Nephron progenitor cell (in vitro differentiated cells): ENCODE measurements at places on chromosomes 4 and X.

GRCh38 chr4:21011106-21011505 lies 310.8 kb downstream of the PACRGL start:
- H3K4me3 ChIP-seq = no peak overlapping the region
- peaks cover 8% of the 10 kb centered on the region for H3K27me3 ChIP-seq
- DNase-seq = no peak
- peaks cover 5% of the 10 kb centered on the region for H3K4me1 ChIP-seq
- H3K27ac ChIP-seq = no peak overlapping the region
- no peaks in the 10 kb centered on the region for H3K36me3 ChIP-seq

DNA sequence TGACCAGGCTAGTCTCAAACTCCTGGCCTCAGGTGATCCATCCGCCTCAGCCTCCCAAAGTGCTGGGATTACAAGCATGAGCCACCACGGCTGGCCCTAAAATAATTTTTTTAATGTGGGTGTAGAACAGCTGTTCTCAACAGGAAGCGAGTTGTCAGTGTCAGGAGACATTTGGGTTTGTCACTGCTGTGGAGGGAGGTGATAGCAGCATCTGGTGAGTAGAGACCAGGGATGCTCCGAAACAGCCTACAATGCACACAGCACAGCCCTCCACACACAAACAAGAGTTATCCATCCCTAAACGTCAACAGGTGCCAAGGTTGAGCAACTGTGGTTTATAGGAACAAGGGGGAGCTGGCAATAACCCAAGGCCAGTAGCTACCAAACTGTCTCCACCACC lies 243.4 kb upstream of the STS start:
- no peak for DNase-seq
- H3K4me3 ChIP-seq = no peak overlapping the region
- peaks cover 6% of the 10 kb centered on the region for H3K4me1 ChIP-seq

DNA sequence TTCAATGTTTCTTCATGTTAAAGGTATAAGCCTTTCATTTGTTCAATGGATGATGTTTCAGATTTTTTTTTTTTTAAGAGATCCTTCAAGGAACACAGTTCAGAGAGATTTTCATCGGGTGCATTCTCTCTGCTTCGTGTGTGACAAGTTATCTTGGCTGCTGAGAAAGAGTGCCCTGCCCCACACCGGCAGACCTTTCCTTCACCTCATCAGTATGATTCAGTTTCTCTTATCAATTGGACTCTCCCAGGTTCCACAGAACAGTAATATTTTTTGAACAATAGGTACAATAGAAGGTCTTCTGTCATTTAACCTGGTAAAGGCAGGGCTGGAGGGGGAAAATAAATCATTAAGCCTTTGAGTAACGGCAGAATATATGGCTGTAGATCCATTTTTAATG lies 75.8 kb downstream of the NPNT start:
- H3K4me1 ChIP-seq = peaks cover 17% of the 10 kb centered on the region
- H3K27ac ChIP-seq = no peak overlapping the region
- H3K4me3 ChIP-seq = no peak overlapping the region
- H3K36me3 ChIP-seq = no peaks in the 10 kb centered on the region
- DNase-seq = no peak

DNA sequence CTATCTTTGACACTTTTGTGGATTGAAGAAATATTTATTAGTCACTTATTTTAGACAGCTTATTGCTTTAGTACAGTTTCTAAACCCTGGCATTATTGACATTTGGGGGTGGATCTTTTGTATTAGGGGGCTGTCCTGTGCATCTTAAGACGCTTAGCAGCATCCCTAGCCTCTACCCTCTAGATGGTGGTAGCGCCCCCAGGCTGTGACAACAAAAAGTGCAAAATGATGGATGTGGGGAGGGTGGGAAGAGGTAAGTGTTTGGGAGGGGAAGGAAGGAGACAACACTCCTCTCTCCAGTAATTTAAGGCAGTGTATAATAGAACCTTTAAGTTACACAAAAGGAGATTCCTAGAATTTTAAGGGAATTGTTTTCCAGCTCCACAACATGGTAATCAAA lies 1210.6 kb downstream of the C4orf33 start:
- H3K4me1 ChIP-seq = no peaks in the 10 kb centered on the region
- no peak for DNase-seq
- no peaks in the 10 kb centered on the region for H3K36me3 ChIP-seq
- no peak overlapping the region for H3K4me3 ChIP-seq
- H3K27me3 ChIP-seq = peaks cover 3% of the 10 kb centered on the region
- no peak overlapping the region for H3K27ac ChIP-seq

DNA sequence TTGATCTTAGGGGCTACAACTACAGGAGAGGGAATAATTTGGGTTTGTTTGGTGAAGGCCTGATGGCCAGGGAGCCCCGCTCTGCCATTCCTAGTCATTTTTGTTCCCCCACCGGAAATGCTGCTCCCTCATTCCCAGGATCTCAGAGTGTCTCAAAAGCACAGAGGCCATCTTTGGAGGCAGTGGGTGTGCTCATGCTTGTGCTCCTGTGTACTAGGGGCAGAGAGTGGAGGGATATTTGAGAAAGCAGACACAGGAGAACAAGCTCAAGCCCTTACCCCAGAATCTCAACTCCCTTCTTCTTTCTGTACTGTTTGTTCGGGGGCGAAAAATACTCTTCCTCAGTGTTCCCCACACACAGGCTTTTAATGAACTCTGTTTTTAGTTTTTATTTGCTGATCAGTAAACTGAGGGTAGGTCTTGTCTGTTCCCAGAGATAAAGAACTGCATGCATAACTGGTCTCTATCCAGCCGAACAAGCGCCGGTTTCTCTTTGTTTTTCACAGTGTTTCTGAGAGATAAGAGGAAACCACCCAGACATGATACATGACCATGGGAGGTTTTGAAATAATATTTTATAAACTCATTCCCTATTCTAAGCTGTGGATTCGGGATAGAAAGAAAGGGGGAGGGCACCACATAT lies 32.9 kb upstream of the XK start:
- no peaks in the 10 kb centered on the region for H3K4me1 ChIP-seq
- no peak for DNase-seq
- no peak overlapping the region for H3K4me3 ChIP-seq
- peaks cover 4% of the 10 kb centered on the region for H3K27me3 ChIP-seq
- no peaks in the 10 kb centered on the region for H3K36me3 ChIP-seq

- no peak for DNase-seq
- H3K36me3 ChIP-seq = no peaks in the 10 kb centered on the region
- H3K4me1 ChIP-seq = no peaks in the 10 kb centered on the region
- H3K27me3 ChIP-seq = peaks cover 3% of the 10 kb centered on the region
- H3K4me3 ChIP-seq = no peak overlapping the region
Observed at GRCh38 chr4:79798047-79798446, 275.0 kb downstream of the ANTXR2 start.

DNA sequence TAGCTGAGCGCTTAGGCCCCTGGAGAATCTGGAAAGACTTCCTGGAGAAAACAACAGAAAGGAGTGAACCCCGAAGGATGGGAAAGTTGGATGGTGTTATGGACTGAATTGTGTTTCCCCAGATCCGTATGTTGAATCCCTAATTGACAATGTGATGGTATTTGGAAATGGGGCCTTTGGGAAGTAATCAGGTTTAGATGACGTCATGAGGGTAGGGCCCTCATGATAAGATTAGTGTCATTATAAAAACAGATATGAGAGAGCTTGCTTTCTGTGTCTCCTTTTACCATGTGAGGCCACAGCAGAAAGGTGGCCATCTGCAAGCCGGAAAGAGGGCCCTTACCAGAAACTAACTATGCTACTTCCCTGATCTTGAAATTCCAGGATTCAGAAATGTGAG lies 159.5 kb downstream of the QDPR start:
- no peak overlapping the region for H3K4me3 ChIP-seq
- H3K4me1 ChIP-seq = no peaks in the 10 kb centered on the region
- H3K27ac ChIP-seq = no peak overlapping the region
- DNase-seq = no peak
- no peaks in the 10 kb centered on the region for H3K27me3 ChIP-seq

GRCh38 chrX:149825424-149825823 lies 43.7 kb downstream of the MAGEA9 start:
- H3K4me3 ChIP-seq = no peak overlapping the region
- DNase-seq = peak; percentile 27
- peaks cover 17% of the 10 kb centered on the region for H3K36me3 ChIP-seq
- H3K4me1 ChIP-seq = peaks cover 42% of the 10 kb centered on the region

GRCh38 chr4:188299161-188299560 lies 159.9 kb downstream of the TRIML1 start:
- peaks cover 7% of the 10 kb centered on the region for H3K27me3 ChIP-seq
- DNase-seq = no peak
- no peaks in the 10 kb centered on the region for H3K36me3 ChIP-seq
- H3K4me3 ChIP-seq = no peak overlapping the region
- peak overlapping the region; percentile 93 for H3K27ac ChIP-seq

DNA sequence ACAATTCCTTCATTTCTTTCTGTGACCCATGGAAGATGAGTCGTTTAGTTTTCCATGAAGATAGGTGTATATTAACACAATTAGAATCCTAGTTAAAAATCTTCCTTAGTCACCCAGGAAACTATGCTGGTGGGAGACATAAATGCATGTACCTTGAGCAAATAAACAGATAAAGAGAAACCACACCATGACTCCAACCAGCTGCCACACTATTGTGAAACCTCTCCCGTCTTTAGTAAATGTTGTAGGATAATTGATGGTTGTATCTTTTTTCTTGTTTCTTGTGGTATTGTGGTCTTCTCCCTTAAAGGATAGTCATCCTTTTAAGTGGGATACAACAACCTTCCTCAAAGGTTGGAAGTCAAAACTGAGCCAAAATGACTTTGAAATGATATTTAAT lies 103.8 kb upstream of the LEF1 start:
- no peaks in the 10 kb centered on the region for H3K36me3 ChIP-seq
- no peak overlapping the region for H3K4me3 ChIP-seq
- H3K27me3 ChIP-seq = no peaks in the 10 kb centered on the region
- no peak for DNase-seq

DNA sequence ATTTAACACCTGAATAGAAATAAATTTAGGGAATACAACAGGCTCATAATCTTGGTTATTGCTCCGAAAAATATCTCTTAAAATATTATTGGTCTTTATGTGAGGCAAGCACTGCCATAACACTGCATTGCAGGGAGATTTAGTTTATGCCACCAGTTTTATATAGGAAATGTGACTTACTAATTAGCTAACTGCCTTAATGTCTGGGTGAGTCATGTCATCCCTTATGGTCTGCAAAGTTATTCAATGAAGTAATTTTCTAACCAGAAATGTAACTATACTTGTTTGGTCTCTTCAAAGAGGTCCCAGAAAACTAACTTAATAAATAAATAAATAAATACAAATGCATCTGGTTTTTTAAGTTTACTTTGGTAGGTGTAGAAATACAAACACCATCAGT lies 597.2 kb downstream of the GALNTL6 start:
- no peaks in the 10 kb centered on the region for H3K27me3 ChIP-seq
- H3K4me3 ChIP-seq = no peak overlapping the region
- no peaks in the 10 kb centered on the region for H3K36me3 ChIP-seq
- DNase-seq = no peak
- no peak overlapping the region for H3K27ac ChIP-seq

DNA sequence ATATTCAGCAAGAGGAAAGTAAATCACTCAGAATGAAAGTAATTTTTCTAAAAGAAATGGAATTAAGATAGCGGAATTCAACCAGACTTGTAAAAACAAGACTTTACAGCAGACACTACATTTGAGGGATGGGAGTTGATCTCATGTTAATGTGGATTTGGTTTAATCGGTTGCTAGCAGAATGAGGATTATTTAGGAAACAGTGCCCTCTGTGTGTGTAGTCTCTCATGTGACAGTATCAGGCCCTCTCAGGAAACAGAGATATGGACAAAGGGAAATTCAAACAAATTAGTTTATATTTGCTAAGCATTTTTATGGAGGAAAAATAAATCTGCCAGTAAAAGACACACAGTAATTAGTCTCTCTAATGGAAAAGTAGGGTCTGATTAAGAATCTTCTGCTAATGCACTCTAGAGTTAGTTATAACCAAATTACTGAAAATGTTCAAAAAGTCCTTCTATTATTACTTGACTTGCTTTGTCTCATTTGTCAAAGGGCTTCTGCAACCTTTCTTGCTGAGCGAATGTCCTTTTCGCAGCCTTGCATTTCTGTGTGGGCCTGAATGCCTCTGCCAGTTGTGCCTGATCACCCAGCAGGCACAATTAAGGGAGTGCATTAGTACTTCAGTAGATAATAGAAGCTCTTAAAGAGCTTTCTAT lies 1282.3 kb upstream of the TENM3 start:
- H3K4me1 ChIP-seq = peaks cover 16% of the 10 kb centered on the region
- H3K27ac ChIP-seq = peak overlapping the region; percentile 43
- H3K4me3 ChIP-seq = no peak overlapping the region
- no peaks in the 10 kb centered on the region for H3K27me3 ChIP-seq

- H3K4me1 ChIP-seq = no peaks in the 10 kb centered on the region
- no peak overlapping the region for H3K4me3 ChIP-seq
- DNase-seq = no peak
- H3K36me3 ChIP-seq = no peaks in the 10 kb centered on the region
- no peak overlapping the region for H3K27ac ChIP-seq
Observed at GRCh38 chr4:115054836-115055235, 58.6 kb downstream of the NDST4 start.

GRCh38 chrX:2921750-2922149 lies 7.4 kb downstream of the ARSD start:
- peaks cover 79% of the 10 kb centered on the region for H3K36me3 ChIP-seq
- H3K27me3 ChIP-seq = no peaks in the 10 kb centered on the region
- peak overlapping the region; percentile 53 for H3K27ac ChIP-seq
- H3K4me1 ChIP-seq = peaks cover 20% of the 10 kb centered on the region

- H3K36me3 ChIP-seq = no peaks in the 10 kb centered on the region
- H3K4me1 ChIP-seq = peaks cover 7% of the 10 kb centered on the region
- peaks cover 34% of the 10 kb centered on the region for H3K27me3 ChIP-seq
- no peak overlapping the region for H3K27ac ChIP-seq
- DNase-seq = no peak
Observed at GRCh38 chr4:9835430-9835829, 54.0 kb downstream of the DRD5 start.

DNA sequence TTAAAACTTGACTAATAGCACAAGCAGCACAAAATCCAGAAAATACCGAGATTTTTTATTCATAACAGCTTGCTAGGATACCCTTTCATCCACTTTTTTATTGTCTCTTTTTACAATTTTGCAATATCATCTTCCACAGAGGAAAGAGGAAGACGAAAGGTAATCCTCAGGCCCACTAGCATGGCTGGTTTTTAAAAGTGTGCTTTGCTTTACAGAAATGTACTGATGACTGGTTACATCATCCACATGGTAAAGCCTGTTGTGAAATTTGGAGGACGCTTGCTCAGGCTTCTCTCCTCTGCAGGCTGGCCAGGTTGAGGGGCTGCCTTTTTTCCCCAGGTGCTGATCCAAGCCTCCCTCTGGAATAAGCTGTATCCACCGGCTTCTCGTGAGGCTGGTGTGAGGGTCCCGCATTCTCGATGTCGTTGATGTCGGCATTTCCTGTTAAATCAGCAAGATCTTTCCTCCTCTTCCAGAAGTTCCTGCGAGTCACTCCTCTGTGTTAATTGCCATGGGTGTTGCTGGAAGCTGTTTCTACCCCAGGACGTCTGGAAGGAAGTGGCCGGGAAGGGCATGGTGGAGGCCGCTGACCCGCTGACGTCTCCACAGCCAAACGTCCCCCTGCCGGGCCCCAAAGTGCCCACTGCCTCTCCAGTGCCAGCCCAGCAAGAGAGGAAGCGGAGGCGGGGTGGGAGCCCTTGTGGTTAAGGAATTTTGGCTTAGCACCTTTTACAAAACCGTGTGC lies 5.8 kb upstream of the DGKQ start:
- no peak overlapping the region for H3K27ac ChIP-seq
- no peak for DNase-seq
- H3K4me3 ChIP-seq = no peak overlapping the region
- no peaks in the 10 kb centered on the region for H3K36me3 ChIP-seq
